ENCODE measurements at places on chromosomes 5 and 9.

- DNase-seq = no peak
Observed at GRCh38 chr9:4489562-4489918, 728 bp upstream of the SLC1A1 start.

- no peak for DNase-seq
Observed at GRCh38 chr5:82808960-82809359, 268.2 kb downstream of the TMEM167A start.

- no peak for DNase-seq
Observed at GRCh38 chr5:179051784-179052183, 8.4 kb upstream of the ZNF354C start.

- DNase-seq = no peak
Observed at GRCh38 chr5:138541511-138542179, 1.4 kb downstream of the ETF1 start.

GRCh38 chr5:179819296-179820126 is 1.2 kb upstream of the SQSTM1 start:
- no peak for DNase-seq

GRCh38 chr5:21806271-21806670 is 1046.9 kb downstream of the CDH12 start:
- DNase-seq = no peak

GRCh38 chr5:105789246-105789645 is 1881.5 kb downstream of the EFNA5 start:
- DNase-seq = no peak

GRCh38 chr5:118247458-118247857 is 740.9 kb downstream of the DTWD2 start:
- DNase-seq = no peak

GRCh38 chr9:136228107-136228875 is 17.3 kb downstream of the QSOX2 start:
- DNase-seq = no peak

DNA sequence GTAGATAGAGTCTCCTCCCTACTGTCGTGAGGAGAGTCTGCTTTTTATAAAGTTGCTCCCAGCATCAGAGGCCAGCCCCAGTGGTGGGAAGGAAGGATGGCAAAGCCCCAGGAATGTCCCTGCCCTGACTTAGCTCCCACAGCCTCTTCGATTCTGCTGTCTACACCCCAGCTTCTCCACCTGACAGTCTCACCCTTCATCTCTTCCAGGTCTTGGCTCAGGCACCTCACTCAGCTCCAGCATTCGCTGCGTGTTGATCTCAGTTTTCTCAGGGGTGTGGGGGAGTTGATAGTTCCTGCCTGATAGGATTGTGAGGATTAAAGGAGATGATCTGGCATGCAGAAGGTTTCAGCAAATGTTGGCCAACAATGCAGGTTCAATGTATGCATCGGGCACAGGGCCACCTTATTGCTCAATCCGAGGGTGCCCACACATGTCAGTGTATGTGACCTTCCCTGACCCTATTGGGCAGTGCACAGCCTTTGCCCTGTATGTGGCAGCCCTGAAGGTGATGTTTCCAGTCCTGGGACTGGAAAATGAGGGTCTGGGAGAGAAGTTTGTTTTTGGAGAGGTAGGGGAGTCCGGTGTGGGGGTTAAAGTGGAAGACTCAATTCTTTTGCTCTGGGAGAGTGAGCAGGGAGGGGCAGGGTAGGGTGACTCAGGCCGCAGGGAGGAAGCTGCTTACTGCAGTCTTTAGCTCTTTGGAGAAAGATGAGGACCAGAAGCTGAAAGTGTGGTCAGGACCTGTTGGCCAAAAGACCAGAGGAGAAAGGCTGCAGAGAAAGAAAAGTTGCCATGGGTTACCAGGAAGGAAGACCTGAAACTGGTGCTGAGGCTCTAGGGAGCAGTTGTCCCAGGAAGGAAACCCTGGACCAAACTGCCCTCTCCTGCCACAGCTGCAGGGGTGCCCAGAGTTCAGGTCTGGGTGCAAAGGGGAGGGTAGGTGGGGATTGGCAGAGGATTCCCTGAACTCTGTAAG is 153.2 kb downstream of the MACROH2A1 start:
- DNase-seq = no peak

DNA sequence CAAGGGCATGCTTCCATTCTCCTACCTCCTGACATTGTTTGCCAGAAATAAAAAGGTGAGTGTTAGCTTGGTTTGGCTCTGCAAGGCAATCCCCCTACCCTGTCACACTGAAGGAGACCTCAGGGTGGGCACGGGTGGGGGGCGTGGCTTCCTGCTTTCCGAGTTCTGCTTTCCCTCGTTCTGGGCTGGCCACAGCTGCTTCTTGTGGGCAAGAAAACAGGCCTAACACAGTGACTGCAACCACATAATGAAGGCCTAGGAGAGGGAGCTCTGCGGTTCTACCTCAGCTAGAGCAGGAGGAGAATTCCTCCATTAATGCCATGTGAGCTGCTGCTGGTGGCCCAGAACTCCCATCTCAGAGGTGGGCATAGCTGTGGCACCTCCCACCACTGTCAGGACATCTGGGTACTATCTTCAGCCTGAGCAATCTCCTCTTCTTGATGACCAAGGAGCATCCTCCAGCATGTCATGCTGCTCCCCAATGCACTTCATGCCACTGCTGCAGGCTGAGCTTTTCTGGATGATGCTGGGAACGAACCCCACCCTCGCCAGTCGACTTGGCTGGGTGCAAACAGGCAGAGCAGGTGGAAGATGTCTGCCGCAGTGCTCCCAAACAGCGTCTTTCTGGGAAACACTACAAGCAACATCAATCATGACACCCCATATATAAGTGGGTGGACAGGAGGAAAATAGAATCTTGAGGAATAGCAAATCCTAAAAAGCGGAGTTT is 139.5 kb upstream of the RAPGEF1 start:
- DNase-seq = no peak

DNA sequence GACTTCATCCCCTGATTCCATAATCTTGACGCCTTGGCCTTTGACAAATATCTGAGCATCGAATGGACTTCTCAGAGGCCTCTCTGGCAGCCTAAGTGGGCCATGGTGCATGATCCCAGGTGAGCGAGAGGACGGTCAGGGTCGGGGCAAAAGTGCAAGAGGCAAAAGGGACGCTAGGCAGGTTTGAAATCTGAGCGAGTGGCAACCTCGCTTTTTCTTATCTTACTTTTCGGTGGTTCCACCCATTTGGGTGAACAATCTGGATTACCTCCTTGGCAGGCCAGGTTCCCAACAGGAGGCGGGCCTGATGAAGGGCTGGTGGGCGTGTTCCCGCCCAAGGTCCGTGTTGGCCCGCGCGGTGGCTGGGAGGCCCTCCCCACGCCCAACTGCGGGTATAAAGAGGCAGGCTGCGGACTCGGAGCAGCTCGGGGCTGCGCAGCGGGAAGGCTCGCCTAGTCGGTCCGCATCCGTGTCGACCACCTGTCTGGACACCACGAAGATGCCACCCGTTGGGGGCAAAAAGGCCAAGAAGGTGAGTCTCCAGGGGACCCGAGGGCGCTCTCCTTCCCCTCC is at the start of gene BHMT:
Gene BHMT, plus strand, starts transcription at position 423 of the 573 bp plus-strand sequence. Its CDS starts 77 bp downstream, at position 500.
- no peak for DNase-seq

GRCh38 chr9:72871685-72872084 is 81.2 kb downstream of the ALDH1A1 start:
- no peak for DNase-seq

DNA sequence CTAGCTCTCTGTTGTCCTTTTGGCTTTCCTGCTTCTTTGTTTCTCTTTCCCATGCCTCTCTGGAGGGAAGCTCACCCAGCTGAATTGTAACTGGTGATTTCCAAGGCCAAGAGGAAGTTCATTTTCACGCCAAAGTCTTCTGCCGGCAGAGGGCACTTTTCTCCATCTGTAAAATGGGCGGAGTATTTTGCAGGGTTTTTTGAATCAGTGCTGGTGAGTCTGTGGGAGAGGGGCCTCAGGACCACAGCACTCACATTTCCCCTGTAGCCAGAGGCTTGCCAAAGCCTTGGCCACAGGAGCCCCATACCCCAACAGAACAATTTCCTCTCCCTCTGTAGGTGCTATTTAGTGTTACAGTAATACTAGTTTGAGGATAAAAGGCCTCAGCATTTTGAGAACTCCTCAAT is 42.3 kb upstream of the MATR3 start:
- DNase-seq = no peak

DNA sequence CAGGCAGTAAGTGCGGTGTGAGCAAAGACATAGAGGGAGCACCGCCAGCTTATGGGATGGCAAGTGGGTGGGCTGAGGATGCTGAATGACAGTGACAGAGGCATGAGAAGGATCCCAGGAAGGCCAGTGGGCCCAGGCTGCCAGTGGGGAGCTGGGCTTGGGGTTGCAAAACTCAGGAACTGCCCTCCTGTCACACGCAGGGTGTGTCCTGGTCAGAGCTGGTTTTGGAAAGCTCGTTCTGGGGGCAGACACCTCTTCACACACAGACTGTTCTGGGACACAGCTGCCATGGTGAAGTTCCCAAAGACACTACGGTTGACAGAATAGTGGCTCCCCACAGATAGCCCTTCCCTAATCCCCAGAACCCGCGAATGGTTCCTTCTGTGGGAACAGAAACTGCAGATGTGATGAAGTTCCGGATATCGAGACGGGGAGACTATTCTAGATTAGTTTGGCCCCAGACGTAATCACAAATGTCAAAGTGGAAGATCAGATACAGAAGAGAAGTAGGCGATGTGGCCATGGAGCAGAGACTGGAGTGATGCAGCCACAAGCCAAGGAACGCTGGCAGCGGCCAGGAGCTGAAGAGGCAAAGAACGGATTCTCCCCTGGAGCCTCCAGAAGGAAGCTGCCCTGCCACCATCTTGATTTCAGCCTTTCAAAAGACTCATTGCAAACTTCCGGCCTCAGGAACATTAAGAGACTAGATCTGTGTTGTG is 159.0 kb downstream of the COL23A1 start:
- no peak for DNase-seq

GRCh38 chr5:163566678-163567077 is 61.3 kb downstream of the MAT2B start:
- no peak for DNase-seq

GRCh38 chr9:137647096-137647714 is 28.4 kb downstream of the EHMT1 start:
- DNase-seq = no peak

GRCh38 chr5:8924054-8924793 is 621.7 kb downstream of the SEMA5A start:
- DNase-seq = no peak

DNA sequence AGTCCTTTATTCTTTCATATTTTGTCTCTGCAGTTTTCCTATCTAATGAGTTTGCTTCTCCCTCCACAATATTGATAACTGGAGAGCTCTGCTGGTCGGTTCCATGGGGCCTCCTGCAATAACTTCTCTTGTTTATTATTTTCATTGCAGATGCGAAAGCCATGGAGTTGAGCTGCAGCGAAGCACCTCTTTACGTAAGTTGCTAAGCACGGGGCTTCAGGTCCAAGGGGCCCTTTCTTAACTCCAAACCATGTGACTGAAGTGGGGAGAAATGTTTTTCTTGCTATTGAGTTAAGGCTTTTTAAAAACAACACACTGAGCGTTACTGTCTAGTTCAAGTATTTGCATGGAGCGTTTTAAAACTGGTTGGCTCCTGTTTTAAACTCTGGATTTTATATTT is 58.7 kb downstream of the ARHGEF28 start:
- DNase-seq = no peak

DNA sequence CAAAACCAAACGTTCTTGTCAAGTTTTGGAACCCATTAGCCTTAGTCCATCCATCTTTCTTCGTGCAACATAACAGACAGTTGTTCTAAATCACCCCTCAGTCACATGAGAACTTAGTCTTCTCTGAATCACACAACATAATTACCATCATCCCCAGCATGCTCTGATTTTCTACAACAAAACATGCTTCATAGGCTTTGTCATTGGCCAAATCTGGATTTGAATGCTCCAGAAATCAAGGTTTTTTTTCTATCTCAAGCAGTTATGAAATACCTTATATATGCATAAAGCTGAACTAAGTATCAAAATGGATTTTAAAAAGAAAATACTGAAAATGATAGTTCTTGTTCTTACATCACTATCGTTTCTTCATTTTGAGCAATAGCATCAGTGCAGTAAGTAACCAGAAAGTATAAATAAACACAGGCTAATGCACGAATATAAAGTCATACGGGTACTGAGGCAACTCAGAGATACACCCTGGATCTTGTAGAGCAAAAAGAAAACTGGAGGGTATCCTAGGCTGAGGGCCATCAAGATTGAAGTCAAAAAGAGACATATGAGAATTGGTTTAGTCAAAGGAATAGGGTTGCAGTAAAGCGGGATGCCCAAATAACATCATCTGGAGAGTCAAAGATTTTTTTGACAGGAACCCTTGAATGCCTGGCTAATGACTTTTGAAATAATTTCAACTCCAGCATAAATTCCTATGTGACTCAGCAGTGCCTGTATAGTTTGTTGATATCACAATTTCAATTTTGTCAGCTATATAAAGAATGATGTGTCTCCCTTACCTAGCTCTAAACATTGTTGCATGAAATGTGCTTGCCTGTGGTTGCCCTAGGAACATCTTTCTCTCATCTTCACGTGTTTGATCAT is 164.7 kb downstream of the ADAMTSL1 start:
- no peak for DNase-seq

DNA sequence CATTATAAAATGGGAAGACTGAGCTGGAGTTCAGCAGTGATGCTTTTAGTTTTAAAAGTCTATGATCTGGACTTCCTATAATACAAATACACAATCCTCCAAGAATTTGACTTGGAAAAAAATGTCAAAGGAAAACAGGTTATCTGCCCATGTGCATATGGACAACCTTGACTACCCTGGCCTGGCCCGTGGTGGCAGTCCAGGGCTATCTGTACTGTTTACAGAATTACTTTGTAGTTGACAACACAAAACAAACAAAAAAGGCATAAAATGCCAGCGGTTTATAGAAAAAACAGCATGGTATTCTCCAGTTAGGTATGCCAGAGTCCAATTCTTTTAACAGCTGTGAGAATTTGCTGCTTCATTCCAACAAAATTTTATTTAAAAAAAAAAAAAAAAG is 17.3 kb downstream of the MOCS2 start:
- DNase-seq = no peak

DNA sequence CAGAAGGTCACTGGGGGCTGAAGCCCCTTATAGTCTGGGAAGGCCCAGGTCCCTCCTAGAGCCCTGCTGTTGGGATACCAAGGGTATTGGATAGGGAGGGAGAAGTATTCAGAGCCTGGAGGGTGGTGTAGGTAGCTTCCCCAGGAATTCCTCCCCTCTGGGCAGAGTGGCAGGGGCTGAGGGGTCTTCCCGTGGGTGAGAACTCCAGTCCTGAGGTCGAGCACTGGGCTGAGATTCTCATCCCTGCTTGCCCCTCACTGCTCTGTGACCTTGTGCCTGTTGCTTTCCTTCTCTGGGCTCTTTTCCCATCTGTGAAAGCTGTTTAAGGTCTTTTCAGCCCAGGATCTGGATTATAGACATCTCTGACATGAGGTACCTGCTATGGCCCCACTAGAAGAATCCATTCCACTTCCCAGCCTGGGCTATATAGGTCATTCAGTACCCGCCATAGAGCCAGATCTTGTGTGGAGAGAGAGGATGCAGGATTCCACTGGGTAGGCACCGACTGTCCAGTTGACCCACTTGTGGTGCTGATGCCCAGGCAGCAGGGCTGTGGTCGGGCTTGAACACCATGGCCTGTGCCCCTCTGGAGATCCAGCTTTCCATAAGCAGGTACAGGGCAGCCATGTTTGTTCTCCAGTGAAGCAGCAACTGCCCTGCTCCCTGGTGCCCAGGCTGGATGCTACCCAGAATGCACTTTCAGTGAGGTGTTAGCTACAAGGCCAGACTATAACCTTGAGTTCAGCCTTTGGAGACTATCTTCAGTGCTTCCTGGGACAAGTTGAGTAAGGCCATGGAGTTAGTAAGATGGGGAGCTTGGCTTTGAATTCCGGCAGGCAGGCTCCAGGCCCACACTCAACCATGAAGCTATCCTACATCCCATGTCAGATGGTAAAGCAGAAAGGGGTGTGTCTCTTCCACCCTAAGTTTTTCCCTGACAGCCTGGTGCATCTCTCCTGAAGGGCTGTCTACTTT is 60.1 kb downstream of the AMBP start:
- DNase-seq = no peak

- no peak for DNase-seq
Observed at GRCh38 chr5:98065261-98065909, 708.1 kb upstream of the RGMB start.
